CD4-positive, alpha-beta T cell (primary cell): ENCODE measurements at places on chromosomes 1 and 21.

DNA sequence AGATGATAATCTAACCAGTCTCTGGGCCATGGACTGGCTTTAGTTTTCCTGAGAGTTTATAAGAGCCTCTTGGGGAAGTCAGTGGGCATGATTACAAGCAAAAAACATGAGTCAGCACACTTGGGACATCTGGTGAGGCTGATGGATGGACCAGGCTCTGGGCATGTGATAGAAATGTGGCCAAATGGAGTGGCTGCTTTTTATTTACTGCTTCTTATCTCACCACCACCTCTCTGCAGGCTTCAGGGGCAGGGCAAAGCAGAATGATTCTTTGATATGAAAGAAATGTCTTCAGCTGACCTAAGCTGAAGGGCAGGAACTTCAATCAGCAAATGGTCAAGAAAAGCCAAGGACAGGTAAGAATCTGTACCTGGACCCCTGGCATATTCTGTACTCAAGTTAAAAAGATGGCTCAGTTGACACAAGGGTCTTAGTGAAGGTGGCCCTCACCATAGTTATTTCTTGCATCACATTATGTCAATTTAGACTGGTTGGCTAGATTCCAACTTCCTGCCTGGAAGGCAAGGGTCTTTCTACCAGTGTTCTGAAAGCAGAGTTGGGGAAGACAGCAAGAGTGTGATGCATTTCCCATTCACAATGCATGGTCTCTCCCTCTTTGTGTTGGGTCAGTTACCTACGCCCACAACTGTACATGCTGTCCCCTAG lies 162.8 kb downstream of the FASLG start:
- no peak for DNase-seq

- no peak for DNase-seq
Measured at GRCh38 chr21:17901458-17902079, 82.4 kb upstream of the C21orf91 start.

- DNase-seq = no peak
Measured at GRCh38 chr1:202818819-202819218, 8.1 kb downstream of the PCAT6 start.

- DNase-seq = peak; percentile 40
Measured at GRCh38 chr21:38295997-38296764, 39.4 kb downstream of the KCNJ15 start.

- DNase-seq = no peak
Measured at GRCh38 chr1:29798699-29799566, 562.6 kb downstream of the PTPRU start.

DNA sequence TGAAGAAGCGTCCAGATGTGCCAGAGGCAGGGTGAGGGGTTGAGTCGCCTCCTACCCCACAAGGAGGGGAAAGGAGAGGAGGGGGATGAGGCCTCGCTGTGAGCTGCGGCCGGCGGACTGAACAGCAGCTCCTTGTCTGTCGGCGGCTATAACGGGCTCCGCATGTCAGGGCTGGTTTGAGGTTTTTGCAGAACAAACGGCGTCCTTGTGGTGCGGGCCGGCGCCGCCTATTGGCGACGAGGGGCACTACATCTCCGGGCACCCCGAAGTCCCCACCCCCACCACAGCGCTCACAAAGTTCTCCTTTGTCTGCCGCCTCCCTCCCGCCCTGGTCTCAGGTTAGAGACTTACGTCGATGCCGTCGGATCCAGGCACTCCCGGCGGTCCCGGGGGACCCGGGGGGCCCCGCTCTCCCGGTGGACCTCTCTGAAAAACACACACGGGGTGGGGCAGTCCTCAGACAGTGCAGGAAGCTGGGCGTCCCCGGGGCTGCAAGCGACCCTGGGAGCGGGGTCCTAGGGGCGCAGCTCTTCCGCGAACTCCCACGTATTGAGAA lies 1.8 kb downstream of the COL9A2 start:
- peak; percentile 86 for DNase-seq

DNA sequence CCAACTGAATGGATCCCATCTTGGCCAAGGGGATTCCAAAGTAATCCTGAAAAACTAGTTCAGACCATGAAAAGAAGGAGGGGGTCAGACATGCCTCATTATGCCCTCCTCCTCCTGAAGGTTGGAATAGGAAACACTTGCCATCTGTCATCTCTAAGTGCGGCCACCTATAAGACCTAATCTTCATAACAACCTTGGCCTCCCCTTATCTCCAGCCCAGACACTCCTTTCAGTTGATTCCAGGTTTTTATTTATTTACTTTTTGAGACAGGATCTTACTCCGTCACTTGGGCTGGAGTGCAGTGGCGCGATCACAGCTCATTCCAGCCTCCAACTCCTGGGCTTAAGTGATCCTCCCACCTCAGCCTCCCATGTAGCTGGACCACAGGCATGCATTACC lies 19.7 kb downstream of the SNAP47 start:
- DNase-seq = no peak

GRCh38 chr1:26478159-26478558 lies 5.9 kb downstream of the HMGN2 start:
- DNase-seq = no peak

DNA sequence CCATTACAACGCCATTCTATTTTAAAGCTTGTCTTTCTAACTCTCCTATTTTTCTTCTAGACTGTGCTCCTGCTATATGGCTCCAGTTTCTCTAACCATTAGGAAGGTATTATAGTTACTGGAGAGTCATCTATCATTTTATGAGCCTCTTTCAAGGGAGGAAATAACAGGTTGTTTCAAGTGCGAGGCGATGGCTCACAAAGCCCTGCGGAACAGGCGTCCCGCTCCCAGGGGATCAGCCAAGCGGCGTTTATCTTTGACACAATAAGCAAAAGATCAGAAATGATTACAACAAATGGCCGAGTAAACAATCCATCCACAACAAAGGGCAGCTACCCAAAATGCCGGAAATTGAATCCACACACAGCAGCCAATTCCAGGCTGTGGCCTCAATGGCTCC lies 249.5 kb upstream of the POU3F1 start:
- DNase-seq = no peak

DNA sequence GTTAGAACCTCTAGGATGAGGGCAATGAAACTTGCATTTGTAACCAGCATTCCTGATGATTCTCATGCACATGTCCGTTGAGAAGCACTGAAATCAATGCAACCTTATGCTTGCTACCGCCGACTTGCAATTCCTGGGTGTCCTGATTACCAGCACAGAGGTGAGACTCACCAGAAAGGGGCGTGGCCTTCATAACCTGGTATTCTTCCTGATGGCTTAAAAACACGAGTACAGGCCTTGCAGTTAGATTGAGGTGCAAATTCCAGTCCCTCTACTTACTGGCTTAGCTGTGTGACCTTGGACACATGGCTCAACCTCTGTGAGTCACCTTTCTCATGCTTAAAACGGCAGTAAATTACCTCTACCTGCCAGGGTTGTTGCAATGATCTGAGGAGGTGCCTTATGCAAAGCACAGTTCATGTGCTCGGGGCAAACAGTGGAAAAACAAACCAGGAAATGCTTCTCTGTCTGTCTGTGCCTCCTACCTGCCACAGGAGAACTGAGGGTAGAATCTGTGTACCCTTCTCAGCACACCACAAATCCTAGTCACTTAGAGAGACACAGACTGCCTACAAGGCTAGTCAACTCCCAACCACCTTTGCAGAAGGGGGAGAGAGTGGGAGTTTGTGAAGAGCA lies 39.1 kb upstream of the ECE1 start:
- DNase-seq = peak; percentile 47
